Memory B cell (primary cell): ENCODE measurements at places on chromosomes 12 and 14.

DNA sequence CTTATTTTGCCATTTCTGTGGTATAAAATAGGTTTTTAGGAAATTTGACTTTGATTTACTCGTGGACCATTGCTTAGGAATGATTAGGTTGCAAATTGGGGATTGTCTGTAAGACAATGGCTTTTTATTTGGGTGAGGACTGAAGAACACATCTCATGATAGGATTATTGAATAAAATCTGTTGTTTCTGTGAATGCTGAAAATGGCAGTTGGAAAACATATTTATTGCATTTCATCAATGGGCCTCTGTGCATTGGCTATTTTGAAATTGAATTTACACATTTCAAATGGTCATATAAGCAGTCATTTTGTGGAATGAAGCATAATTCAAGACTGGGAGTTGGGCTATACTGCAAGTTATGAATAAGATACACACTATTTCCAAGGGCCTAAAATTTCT is 46.0 kb downstream of the FGD4 start:
- H3K27me3 ChIP-seq, result peaks cover 2% of the 10 kb centered on the region
- H3K27ac ChIP-seq, result no peak overlapping the region
- peaks cover 3% of the 10 kb centered on the region for H3K4me1 ChIP-seq
- no peak overlapping the region for H3K4me3 ChIP-seq
- DNase-seq, result no peak

DNA sequence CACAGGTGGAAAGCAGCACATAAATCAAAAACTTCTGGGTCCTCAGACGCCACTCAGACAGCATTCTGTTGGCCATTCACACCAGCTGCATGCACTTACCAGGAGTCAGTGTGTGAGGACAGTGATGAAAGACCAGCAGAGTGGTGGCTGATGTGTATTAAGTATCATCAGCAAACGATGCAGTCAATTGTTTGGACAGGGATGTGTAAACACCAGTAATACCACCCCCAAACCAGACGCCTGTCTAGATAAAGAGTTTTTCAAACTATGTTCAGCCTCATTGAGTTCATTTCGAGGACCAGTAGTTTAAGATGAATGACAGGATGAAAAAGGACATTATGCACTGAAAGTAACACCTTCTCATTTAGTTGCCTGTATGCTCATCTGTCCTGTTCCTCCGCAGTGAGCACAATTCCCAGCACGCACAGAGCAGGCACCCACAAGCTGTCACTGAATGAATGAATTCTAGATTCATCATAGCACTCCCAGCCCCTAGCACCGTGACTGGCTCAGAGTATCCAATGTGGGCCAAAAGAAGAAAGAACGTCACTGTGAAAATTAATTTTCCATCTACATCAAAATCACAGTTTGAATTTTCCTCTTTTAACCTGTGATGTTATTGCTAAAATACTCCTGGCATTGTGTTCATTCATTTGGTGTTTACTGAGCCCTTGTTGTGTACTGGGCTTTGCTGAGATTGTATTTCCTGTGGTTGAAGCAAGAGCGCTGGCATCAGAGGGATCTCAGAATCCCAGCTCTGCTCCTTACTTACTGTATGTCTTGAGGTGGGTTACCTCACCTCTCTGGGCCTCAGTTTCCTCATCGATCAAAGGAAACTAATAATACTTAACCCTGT is 124.8 kb upstream of the NOS1 start:
- H3K27ac ChIP-seq, result no peak overlapping the region
- no peaks in the 10 kb centered on the region for H3K4me1 ChIP-seq
- DNase-seq, result no peak
- no peak overlapping the region for H3K4me3 ChIP-seq
- H3K36me3 ChIP-seq, result no peaks in the 10 kb centered on the region

GRCh38 chr12:131836714-131837397 is 8.7 kb downstream of the MMP17 start:
- DNase-seq, result no peak
- H3K4me1 ChIP-seq, result no peaks in the 10 kb centered on the region
- H3K36me3 ChIP-seq, result no peaks in the 10 kb centered on the region
- H3K4me3 ChIP-seq, result no peak overlapping the region
- no peak overlapping the region for H3K27ac ChIP-seq

DNA sequence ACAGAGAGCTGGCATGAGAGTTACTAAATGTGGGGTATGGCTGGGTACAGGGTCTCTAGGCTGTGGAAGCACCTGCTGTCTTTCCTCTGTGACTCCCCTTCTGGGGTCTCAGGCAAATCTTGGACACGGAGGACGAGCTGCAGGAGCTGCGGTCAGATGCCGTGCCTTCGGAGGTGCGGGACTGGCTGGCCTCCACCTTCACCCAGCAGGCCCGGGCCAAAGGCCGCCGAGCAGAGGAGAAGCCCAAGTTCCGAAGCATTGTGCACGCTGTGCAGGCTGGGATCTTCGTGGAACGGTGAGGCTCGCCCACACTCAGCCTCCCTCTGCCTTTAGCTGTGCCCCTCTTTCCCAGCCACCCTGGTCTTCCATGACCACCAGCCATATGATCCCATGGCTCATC is 19.4 kb downstream of the PPP1R1A start:
- no peak overlapping the region for H3K4me3 ChIP-seq
- peaks cover 3% of the 10 kb centered on the region for H3K4me1 ChIP-seq
- H3K36me3 ChIP-seq, result peaks cover 12% of the 10 kb centered on the region
- no peak for DNase-seq

GRCh38 chr12:68446901-68447796 is 115.0 kb upstream of the MDM1 start:
- H3K27me3 ChIP-seq, result no peaks in the 10 kb centered on the region
- peaks cover 5% of the 10 kb centered on the region for H3K36me3 ChIP-seq
- peaks cover 43% of the 10 kb centered on the region for H3K4me1 ChIP-seq
- no peak for DNase-seq

DNA sequence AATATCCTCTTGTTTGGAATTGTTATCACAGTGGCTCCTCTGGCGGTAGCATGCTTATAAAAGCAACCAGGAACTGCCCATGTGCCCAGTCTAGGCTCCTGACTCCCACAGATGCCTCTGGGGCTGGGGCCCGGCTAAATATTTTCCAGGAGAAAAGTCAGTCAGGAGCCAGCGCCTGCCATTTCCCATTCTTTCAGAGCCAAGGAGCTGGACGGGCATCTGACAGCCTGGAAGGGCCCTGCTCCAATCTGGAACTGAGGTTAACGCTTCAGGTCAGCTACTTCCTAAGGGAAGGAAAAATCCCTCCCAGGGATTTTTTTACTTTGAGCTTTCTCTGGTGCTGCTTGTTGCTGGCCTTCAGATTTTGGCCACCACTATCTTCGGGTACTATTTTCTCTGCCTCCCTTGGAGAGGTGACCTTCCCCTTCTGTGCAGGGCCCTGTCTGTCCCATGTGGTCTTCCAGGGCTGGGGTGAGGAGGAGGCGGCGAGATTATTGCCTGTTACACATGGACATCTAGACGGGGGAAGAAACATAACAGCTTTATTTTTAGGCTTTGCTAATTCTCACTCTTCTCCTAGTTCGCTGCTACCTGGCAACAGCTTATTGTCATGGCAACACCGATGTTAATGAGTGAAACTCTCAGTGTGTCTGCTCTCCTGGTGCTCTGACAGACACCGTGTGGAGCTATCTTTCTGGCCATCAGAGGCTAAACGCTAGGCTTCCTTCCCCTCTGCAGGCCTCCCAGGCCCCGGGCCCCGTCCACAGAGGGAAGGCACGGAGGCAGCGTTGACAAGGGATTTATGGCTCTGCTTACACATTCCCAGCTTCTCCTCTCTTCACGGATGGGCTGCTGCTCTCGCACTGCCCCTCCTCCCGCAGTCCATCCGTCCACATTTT is 160.4 kb downstream of the CACNA1C start:
- DNase-seq, result no peak
- H3K36me3 ChIP-seq, result no peaks in the 10 kb centered on the region
- H3K4me1 ChIP-seq, result peaks cover 5% of the 10 kb centered on the region
- H3K4me3 ChIP-seq, result no peak overlapping the region
- peaks cover 8% of the 10 kb centered on the region for H3K27me3 ChIP-seq

GRCh38 chr14:103563844-103564505 is 1.2 kb downstream of the COA8 start:
- DNase-seq, result no peak
- H3K36me3 ChIP-seq, result peaks cover 5% of the 10 kb centered on the region
- peak overlapping the region; percentile 93 for H3K4me3 ChIP-seq
- H3K27ac ChIP-seq, result no peak overlapping the region
